ENCODE measurements at places on chromosomes 6 and 20.

GRCh38 chr6:170280689-170281045 lies 10.2 kb downstream of the DLL1 start:
- no peak for DNase-seq

GRCh38 chr6:47234266-47234933 lies 75.3 kb downstream of the TNFRSF21 start:
- DNase-seq = no peak

DNA sequence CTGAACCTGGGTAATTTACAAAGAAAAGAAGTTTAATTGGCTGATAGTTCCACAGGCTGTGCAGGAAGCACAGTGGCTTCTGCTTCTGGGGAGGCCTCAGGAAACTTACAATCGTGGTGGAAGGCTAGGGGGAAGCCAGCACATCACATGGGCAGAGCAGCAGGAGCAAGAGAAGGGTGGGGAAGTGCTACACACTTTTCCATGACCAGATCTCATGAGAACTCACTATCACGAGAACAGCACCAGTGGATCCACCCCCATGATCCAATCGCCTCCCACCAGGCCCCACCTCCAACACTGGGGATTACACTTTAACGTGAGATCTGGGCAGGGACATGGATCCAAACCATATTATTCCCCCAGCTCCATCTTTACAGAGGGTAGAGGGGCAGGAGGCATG lies 166.4 kb downstream of the NFATC2 start:
- DNase-seq = no peak

DNA sequence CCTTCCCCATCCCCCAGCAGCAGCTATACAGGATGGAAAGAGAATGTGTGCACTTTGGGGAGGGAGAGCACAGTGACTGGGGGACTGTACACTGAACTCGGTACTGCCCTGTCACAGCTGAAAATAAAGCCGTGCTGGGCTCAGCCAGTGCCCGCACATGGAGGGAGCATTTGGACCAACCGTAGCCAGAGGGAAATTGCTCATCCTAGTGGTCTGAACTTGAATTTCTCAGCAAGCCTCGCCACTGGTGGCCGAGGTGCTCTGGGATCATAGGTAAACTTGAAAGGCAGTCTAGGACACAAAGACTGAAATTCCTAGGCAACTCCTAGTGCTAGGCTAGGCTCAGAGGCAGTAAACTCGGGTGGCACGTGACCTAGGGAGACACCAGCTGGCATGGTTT lies 61.0 kb downstream of the DZANK1 start:
- no peak for DNase-seq

DNA sequence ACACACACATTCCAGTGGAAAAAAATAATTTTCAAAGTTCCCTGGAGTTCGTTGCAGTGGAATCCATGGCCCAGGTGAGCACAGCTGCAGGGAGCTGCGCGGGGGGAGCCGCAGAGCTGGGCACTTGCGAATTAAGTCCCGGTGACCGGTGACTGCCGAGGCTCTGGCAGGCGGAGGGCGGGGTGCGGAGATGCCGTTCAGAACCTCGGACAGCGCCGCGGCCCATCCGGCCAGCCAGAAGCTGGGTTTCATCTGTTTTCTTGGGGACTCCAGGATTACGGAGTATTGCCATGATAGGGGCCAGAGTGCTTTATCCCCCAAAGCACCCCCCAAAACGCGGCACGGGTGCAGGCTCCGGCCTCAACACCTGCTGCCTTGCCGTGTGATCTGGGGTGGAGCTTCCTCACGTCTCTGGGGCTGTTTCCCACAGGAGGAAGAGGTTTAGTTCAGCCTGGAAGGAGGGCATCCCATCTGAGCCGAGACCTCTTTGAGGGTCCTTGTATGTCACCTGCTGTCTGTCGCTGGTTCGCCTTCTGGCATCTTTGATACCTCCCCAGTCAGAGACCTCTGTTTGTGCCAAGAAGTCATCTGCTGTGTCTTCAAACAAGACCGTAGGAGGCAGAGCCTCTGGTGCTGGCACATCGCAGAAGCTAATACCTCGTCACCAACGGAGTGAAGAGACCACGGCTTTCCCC lies 99.4 kb downstream of the YTHDF1 start:
- DNase-seq = no peak

DNA sequence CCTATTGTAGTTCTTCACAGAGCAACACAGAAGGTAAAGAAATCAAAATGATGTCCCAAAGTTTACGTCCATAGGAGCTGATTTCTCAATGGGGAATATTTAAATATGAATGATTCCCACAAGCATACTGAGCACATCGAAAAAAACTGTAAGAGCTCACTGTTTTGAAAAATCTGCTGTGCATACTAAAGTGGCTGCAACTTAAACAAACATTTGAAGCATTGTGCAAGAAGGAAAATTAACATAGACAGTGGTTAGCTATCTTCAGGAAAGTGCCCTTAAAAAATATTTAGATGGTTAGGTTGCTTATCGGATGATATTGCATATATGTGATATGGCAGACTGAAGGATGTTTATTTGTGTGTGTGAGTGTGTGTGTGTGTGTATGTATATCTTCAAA lies 747.6 kb downstream of the RFPL4B start:
- DNase-seq = no peak

- DNase-seq = no peak
These were observed 823.6 kb upstream of the ADGRB3 start for GRCh38 chr6:67811239-67812037.

DNA sequence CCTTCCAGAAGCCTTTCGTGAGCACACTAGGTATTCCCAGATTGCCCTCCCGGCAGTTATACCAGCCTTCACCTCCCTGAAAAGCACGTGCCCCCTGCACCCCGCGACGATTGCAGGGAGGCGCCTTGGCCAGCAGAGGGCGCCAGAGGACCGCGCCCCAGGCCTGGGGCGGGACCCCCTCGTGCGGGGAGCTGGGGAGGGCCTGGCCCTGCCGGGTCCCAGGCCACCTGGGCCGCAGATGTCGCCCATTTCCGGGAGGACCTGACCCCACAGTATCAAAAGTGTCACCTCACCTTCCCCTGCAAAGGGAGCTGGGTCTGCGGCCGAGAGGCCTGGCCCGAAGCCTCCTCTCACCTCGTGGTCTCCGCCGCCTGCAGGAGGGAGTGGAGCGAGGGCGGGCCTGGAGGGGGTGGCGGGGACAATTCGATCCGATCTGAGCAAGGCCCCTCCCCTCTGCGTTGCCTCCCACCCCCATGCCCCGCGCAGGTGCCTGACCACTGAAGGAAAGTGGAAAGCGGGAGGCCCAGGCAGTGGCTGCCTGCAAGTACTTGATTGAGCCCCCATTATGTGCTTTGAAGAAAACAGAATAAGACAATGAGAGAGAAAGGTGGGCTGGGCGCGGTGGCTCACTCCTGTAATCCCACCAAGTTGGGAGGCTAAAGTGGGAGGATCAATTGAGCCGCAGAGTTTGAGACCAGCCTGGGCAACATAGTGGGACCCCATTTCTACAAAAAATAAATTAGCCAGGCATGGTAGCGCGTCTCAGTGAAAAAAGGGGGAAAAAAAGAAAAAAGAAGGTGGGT lies 3.5 kb upstream of the SNAI1 start:
- DNase-seq = peak; percentile 52

DNA sequence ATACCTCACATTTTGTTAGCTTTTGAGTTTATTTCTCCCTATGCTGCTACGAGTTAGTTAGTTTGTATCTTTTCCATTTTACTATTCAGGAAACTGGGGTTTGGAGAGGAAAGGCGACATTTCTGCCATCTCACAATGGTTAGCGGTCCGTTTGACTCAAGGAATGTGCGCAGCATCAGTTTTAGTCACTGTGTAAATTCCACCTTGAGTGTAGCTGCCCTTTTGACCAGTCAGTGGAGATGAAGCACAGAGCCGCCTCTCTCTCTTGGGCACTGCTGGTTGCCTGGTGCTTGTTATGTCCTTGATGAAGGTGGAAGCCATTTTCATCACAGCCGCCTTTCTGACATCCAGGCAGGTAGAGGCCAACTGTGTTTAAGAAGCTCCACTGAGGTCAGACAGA lies 185.5 kb downstream of the SCP2D1 start:
- no peak for DNase-seq

DNA sequence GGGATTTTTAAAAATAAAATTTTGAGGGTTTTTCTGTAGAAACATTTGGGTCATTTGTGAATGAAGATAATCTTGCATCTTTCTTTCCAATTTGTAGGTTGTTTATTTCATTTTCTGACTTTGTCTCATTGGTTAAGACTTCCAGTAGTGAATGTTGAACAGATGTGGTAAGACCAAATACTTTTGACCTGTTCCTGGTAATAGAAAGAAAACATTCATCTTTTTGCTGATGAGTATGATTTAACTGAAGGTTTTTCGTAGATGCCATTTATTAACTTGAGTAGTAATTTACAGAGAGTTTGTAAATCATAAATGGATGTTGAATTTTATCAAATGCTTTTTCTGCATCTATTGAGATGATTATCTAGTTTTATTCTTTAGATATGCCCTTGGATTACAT lies 416.1 kb upstream of the CITED2 start:
- DNase-seq = no peak

GRCh38 chr6:9523462-9523861 lies 891.4 kb downstream of the TFAP2A start:
- no peak for DNase-seq

- DNase-seq = no peak
These were observed 248.7 kb downstream of the CD83 start for GRCh38 chr6:14366315-14366714.

- no peak for DNase-seq
These were observed 267.6 kb upstream of the SGK1 start for GRCh38 chr6:134585517-134585873.

DNA sequence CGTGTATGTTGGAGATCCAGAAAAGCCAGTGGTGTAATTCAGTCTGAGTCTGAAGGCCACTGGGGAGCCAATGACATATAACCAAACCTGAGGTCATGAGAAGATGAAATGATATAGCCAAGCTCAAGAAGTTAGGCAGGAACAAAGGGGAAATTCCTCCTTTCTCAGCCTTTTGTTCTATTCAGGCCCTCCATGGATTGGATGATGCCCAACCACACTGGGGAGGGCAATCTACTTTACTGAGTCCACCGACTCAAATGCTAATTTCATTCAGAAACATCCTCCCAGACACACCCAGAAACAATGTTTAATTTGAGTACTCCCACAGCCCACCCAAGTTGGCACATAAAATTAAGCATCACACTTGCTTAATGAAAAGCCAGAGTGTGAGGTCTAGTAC lies 183.6 kb downstream of the GJA1 start:
- DNase-seq = no peak

- DNase-seq = no peak
These were observed 4.1 kb downstream of the NHLRC1 start for GRCh38 chr6:18118330-18118729.

DNA sequence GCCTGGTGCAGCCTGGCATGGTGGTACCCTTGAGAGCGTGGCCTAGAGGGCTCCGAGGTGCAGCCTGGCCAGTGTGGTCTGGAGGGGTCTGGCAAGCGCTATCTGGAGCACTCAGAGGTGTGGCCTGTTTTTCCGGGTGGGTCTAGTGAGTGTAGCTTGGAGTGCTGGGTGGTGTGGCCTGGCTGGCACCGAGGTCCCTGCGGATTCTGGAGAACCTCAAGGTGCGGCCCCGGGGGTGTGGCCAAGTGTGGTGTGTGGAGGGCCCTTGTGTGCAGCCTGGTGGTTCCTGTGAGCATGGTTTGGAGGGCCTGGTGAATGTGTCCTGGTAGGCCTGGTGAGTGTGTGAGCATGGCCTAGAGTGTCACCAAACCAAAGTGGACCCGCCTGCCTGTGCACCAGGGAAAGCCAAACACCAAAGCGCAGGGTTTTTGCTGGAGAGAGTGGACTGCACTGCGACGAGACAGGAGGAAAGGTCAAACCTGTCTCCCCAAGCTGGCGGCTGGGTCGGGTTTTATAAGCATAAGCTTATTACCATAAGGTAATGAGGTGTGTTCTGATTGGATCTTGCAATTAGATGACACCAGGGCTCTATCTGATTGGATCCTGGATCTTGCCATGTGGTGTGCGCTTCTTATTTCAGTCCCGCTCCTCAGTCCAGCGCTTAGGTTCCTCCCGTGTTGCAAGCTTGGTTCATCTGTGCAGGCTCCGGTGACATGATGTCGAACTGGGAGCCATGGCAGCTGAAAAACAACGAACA lies 35.7 kb downstream of the IGF2R start:
- DNase-seq = no peak

DNA sequence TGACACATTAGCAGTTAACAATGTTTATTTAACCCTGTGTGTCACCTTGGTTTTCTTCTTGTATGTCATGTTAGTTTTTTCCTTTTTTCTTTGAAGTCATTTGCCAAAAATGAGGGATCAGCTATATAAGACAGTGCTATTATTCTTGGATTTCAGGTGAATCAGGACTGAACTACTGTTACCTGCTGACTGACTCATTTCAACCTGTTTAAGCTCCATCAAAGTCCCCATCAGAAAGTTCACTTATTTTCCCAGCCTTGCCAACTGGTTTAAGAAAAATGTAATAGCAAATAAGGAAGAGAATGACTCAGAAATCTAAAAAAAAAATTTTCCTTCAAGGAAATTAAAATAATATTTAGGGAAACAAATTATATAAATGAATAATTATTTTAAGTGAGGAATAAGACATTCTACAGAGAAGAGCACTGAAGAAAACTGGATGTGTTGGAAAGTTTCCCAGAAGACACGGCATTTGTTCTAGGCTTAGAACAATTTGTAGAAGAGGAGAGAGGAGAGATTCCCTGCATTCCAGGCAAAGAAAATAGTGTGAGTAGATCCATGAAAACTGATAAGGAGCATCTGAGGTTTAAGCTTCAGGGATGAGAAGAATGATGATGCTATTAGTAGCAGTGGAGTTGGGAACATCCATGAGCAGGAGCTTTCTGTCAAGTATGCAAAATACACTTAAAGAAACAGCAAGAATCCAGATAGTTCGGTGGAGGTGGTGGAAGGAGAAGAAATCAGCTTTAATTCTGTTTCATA lies 84.9 kb upstream of the SIM1 start:
- DNase-seq = no peak

DNA sequence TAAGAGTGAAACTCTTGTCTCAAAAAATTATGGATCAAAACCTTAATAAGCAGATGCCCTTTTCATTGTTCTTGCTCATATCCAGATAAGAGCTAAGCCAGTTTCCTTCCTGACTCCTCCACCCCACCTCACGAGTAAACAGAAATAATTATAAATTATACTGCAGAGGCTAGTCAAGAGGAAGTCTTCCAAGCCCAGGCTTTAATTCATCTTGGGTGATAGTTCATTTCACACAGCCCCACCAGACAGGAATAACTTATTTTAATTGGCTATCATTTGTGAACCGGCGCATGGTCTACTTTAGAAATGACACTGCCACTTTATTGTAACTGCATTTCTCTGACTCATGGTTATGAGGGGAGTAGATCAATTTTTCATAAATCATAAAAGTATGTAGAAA lies 102.0 kb downstream of the BTBD3 start:
- no peak for DNase-seq

GRCh38 chr6:166726201-166726600 lies 99.2 kb upstream of the RPS6KA2 start:
- no peak for DNase-seq
